ENCODE measurements at places on chromosomes 1 and 21.

DNA sequence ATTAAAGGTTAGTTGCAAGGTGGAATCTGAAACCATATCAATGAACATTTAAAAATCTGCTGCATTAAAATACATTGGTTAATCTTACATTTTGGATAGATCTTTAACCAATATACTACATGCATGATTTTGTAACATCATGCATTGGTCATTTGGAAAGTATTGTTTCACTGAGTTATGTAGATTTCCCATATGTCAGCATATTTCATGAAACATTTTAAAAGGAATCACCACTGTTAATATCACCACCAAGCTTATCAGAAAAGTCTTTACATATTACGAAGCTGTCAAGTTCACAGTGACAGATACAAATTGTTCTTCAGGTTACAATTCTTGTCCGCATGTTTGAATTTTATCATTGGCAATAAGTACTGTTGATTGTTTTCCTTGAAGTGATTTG, 89.9 kb upstream of the ADGRL2 start:
- no peak for DNase-seq

DNA sequence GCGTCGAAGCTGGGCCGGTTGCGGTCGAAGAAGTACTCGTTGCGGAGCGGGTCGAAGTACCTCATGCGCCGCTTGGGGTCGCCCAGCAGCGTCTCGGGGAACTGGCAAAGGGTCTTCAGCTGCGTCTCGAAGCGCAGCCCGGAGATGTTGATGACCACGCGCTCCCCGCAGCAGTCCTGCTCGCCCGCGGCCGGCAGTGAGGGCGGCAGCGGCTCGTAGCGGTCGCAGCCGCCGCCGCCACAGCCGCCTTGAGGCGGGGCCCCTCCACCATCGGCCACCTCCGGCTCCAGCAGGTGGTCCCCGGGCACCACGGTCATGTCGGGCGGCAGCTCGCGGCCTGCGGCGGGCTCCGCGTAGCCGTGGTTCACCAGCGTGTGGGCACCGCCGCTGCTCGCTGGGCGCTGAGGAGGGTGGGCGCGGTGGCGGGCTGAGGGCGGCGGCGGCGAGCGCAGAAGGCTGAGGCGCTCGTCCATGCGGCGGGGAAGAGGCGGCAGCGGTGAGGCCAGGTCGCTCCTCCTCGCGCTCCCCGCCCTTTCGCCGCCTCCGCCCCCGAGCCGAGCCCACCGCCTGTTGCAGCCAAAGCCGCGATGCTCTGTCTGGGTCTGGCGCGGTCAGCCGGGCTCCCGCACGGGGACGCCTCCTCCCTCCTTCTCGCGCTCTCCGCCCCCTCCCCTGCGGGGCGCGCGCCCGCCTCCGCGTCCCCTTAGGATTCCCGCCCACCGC, at the start of gene KCNA3:
KCNA3 (minus strand) TSS at position 604 of the 723 bp plus-strand sequence; CDS start at position 473, 131 bp downstream.
- peak; percentile 43 for DNase-seq

GRCh38 chr1:75514270-75514669, 96.6 kb downstream of the SLC44A5 start:
- no peak for DNase-seq

DNA sequence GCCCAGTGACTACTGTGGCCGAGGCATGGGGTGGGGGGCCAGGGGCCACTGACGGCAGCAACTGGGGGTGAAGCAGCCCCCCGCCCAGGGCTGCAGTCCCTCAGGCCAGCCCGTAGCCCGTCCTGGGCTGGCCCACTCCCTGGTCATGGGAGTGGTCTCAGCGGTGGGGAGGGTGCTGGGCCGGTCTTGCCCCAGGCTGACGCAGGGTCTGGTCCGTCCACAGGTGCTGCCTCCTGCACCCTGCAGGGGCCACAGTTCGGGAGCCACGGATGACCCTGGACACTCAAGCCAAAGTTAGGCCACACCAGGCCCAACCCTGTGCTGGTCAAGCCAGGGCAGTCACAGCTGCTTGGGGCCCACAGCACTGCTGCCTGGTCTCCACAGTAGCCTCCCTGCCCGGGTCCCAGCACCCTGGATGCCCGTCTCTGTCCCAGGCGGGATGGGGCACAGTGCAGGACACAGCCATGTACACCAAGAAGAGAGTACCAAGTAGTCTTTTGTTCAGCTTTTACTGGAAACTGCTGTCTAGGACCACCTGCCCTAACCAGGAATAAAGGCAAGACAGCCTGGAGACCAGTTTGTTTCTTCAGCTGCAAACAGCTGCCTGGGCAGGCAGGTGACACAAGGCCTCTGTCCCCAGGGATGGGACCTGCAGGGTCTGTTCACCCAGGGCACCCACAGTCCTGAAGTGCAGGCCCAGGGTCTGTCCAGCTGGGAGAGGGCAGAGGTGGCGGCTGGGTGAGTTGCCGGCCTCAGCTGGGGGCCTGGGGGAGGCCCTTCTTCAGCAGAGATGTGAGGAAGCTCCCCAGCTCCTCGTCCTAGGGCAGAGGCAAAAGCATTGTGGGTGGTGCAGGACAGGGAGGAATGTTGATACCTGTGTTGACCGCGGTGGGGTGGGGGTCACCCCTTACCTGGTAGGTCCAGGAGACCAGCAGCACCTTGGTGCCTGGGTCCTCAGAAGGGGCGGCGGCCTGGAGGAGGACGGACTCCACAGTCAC, 3.0 kb downstream of the PUSL1 start:
- no peak for DNase-seq

DNA sequence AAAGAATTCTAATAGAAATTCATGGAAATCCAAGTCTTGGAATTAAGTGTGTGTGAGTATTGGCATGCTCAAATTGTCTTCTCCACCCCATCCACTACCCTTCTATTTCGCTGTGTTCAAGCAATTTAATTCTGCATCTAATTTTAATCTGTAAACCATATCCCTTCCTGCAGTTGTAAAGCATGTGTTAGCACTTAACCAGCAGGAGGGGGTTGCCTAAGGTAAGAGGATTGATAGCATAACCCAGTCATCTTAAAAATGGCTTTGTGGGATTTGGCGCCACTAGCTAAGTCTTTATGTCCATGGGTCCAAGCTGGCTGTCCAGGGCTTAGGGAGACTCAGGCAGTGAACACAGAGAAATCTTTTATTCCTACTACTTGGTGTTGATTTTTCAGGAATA, 210.3 kb downstream of the PTPRC start:
- DNase-seq, result no peak

GRCh38 chr1:11967028-11967547, 13.2 kb upstream of the MFN2 start:
- no peak for DNase-seq

- DNase-seq, result no peak
Observed at GRCh38 chr1:160981584-160982411, 27.2 kb upstream of the ITLN2 start.
